ENCODE measurements at places on chromosomes 4 and X.
A peak's percentile ranks its signal among the peaks of the same experiment; 100 is the strongest.

DNA sequence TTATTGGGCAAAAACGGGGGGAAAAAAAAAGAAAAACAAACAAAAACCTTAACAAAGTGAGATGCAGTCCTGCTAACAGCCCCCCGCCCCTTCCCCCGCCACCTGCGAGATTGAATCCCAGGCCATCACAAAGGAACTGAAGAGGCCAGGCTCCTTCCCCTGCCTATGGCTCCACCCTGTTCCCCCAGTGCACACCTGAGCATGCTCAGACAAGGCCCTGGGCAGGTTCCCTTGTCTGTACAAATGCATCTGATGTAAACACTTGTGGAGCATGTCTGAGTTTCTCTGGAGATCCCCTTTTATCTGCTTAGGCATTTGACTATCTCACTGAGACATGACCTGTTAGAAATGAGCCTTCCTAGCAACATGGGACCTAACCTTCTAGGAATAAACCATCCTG lies 983.7 kb upstream of the PABPC4L start:
- DNase-seq: no peak

GRCh38 chr4:180909279-180909678 lies 1333.9 kb upstream of the TENM3 start:
- peak; percentile 18 for DNase-seq

- DNase-seq: no peak
Measured at GRCh38 chr4:175309041-175309440, 390.9 kb downstream of the ADAM29 start.

DNA sequence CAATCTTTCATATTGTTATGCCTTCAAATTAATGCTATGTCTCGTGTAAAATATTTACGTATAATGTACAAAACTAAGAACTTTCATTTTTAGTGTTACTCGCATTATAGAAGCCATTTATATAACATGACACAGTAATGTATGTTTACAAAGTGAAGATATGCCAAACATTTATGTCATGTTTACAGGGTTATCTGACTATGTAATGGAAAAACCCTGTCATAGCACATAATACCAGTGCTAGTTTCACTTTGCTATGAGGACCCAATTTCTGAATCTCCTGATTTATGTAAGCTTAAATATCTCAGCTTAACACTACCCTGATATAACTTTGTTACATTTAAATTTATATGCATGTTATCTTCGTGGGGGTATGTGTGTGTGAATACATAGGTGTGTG lies 233.1 kb downstream of the FAT4 start:
- DNase-seq: no peak

DNA sequence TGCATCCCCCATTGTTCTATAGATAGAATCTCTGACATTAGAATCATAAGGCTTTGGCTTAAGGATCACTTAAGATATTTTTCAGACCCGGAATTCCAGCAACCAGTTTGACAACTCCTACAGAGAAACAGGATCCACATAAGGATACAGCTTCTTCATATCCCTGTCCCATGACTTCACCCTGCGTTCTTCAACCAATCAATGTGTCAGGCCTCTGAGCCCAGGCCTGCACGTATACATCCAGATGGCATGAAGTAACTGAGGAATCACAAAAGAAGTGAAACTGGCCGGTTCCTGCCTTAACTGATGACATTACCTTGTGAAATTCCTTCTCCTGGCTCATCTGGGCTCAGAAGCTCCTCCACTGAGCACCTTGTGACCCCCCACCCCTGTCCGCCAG lies 85.1 kb downstream of the MFAP3L start:
- DNase-seq: no peak

GRCh38 chrX:70338290-70338689 lies 48.4 kb downstream of the KIF4A start:
- DNase-seq: no peak

GRCh38 chrX:79369871-79370270 lies 2.7 kb upstream of the ITM2A start:
- DNase-seq: peak; percentile 35

GRCh38 chr4:145041378-145041777 lies 56.6 kb downstream of the ANAPC10 start:
- no peak for DNase-seq

DNA sequence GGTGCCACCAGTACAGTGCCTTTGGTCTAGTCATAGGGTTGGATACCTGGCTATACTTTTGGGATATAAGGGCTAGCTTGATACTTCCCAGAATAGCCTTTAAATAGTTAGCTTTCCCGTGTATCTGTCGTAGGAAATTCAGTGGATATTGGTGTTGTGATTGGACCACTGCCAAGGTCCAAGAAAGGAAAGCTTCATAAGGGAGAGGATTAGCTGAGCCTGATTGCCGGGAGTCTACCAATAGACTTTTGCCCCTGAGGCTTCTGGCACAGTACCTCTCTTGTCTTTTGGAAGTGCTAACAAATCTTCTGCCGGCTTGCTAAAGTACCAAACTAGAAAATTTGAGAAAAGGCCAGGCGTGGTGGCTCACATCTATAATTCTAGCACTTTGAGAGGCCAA lies 350.6 kb downstream of the CHIC1 start:
- peak; percentile 63 for DNase-seq

- DNase-seq: no peak
Measured at GRCh38 chr4:140106289-140106844, 47.6 kb downstream of the MAML3 start.

DNA sequence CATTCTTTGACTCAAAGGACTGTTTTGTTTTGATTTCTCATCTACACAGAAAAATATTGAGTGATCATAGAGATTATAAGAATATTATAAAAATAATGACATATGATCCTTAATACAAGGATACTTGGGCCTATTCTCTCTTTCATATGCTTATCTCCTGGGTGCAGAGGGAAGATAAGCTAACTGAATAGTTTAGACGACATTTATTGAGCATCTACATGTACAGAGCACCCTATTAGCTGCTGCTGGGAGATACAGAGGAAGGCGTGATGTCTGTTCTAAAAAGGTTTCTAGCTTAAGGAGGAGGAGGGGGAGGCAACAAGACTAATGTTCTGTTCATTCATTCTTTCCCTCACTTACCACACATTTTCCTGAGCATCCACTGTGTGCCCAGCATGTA lies 106.8 kb downstream of the HDAC8 start:
- no peak for DNase-seq

DNA sequence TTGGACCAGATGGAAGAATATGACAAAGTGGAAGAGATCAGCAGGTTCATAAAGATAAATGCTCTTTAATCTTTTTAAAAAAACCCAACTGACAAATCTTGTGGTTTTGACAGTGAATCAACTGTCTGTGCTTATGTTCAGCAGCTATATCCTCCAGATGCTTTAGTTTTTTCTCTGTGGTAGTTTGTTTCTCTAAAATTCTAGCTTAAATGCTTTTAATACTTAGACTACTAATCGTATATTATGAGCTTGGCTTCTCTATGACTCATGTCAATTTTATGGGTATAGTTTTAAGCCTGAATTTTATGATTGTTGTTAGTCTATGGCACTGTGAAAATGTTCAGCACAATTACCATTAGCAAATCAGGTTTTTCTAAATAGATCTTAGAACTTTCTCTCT lies 12.9 kb downstream of the HHIP start:
- DNase-seq: peak; percentile 44

DNA sequence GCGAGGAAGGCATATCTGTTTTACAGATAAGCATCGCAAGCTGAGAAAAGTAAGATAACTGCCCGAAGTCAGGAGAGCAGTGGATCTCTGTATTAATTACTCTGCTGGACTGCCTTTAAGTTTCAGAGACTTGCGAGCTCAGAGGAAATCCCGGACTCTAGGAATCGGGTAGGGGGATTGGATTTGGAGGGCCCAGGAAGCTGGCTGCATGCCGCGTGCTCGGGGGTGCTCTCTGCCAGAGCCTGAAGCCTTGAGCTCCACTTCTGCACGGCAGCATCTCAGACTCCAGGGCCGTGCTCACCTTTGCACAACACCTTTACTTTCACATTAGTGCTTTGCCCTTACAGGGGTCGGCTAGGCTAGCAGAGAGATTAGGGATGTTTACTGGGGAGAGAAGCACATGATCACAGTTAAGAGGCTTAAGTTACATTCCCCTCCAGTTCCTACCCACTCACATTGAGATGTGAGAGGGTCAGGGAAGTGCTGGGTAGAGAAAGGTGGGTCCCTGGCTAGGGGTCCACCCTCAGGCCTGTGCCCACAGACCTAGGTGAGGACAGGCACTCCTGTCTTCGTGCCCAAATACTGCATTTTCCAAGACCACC lies 57.0 kb downstream of the TRIML1 start:
- peak; percentile 29 for DNase-seq

GRCh38 chr4:173490817-173491528 lies 39.1 kb downstream of the HAND2 start:
- peak; percentile 60 for DNase-seq

GRCh38 chr4:95984081-95984480 lies 144.2 kb downstream of the PDHA2 start:
- no peak for DNase-seq

DNA sequence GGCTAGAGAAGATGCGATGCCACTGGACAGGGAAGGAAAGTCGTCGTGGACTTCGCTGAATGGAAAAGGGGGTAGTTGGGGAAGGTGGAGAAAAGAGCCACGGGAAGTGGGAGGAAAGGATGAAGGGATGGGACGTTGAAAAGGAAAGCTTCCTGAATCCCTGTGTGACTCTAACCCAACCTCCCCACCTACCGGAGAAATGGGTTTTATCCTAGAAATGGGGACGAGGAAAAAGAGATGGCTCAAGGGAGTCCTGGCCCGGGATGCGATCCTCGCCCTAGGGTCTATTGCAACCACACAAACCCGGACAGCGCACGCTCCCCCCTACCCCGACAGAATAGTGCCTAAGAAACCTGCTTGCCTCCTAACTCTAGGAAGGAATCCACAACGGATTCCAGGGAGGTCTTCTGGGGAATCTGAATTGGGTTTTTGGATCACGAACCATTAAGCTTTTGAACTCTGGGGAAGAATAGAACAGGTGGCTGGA lies 738 bp upstream of the TSPAN5 start:
- no peak for DNase-seq

DNA sequence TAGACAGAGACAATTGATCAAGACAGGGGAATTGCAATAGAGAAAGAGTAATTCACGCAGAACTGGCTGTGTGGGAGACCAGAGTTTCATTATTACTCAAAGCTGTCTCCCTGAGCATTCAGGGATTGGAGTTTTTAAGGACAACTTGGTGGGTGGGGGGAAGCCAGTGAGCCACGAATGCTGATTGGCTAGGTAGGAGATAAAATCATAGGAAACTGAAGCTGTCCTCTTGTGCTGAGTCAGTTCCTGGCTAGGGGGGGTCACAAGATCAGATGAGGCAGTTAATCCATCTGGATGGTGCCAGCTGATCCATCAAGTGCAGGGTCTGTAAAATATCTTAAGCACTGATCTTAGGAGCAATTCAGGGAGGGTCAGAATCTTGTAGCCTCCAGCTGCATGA lies 358.6 kb downstream of the GPM6A start:
- DNase-seq: no peak

DNA sequence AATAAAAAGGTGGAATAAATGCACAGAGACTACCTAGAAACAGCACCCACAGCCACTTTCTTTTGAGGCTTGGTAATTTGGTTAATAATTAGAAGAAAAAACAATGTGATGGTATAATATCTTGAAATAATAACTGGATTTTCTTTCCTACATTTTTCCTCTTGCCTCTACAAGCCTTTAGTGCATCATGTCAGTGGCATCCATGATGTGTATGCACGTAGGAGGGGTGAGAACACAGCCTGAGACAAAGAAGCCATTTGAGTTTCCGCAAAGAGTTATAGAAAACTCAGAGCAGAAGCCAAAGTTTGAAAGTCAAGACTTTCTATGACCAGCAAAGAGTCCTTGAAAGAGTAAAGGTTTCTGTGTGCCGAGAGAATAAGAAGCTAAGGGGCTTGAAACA lies 461.3 kb downstream of the BCOR start:
- DNase-seq: no peak

- DNase-seq: no peak
Measured at GRCh38 chr4:106194801-106195200, 121.2 kb downstream of the TBCK start.

GRCh38 chr4:110793381-110793801 lies 170.5 kb upstream of the PITX2 start:
- peak; percentile 34 for DNase-seq

GRCh38 chr4:173827707-173828106 lies 297.7 kb upstream of the HAND2 start:
- no peak for DNase-seq

DNA sequence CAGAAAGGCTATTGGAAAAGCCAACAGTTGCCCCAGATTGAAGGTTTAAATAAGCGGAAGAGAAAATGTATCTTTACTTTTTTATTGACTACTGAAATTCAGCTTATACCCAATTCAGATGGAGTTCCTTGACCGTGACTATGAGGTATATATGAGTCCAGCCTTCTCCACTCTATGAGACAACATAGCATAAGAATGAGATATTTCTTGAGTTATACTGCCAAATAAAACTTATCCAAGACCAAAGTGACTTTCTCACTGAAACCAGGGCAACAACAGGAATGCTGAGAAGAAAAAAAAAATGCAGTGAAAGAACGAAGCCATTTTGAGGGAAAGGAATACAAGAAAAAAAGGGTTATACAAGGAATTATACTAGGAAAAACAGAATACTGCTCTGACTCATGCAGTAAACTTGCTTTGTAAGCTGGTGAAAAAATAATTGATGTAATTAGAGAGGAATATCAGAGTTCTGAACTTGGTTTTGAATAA lies 16.3 kb upstream of the PDK3 start:
- DNase-seq: no peak

- DNase-seq: no peak
Measured at GRCh38 chr4:84753321-84753972, 170.5 kb downstream of the CDS1 start.

GRCh38 chrX:96204928-96205327 lies 479.7 kb upstream of the DIAPH2 start:
- DNase-seq: no peak

- no peak for DNase-seq
Measured at GRCh38 chr4:184599492-184600135, 49.6 kb downstream of the CASP3 start.

GRCh38 chrX:5857232-5857631 lies 371.4 kb downstream of the NLGN4X start:
- DNase-seq: no peak

DNA sequence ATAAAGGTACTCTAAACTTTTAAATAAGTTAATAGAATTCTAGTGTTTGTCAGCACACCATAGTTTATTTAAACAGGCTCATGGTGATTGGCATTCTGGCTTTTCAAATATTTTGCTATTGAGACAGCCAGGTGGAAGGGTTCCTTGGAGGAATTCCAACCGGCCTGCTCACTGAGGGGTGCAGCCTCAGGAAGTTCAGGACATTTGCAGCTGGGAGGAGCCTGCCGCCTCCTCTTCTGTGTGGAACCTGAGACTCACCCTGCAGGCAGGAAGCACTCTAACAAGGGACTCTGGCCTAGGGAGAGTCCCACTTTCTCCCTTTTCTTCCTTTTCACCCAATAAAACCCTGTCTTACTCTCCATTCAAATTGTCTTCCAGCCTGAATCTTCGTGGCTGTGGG lies 1328.0 kb downstream of the FSTL5 start:
- no peak for DNase-seq
